ENCODE measurements at places on chromosomes 5 and 9. TPM values are rescaled to one million over a fixed set of nuclear protein-coding genes. Genes with fewer than 3 reads are reported as not detected.

DNA sequence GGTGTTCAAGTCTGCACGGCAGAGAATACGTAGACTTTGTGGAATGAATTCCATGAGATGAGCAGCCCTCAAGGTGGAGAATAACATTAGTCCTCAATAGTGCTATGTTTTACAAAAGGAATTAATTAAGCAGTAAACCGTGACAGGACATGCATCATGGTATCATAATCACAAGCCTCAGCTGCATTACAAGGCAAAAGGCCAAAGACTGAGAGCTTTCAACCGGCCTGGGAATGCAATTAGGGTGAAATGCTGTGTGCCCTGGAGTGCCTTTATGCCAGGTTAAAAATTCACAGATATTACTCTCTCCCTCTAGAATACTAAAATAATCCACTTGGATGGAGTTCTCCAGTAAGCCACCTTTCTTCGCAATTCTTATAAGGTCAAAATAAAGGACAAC lies 270.6 kb downstream of the MLLT3 start:
- DNase-seq = no peak

- no peak for DNase-seq
These were observed 28.8 kb upstream of the MELK start for GRCh38 chr9:36543916-36544315.

GRCh38 chr5:68456756-68457217 lies 241.2 kb downstream of the PIK3R1 start:
- no peak for DNase-seq

- DNase-seq = no peak
These were observed 26.3 kb downstream of the SEMA5A start for GRCh38 chr5:9519537-9519936.

GHR gene
- 10.4 TPM for total RNA-seq

GAPT gene
- total RNA-seq = 0.27 TPM

CNTNAP3 gene
- 2.7 TPM for total RNA-seq
